ENCODE measurements at places on chromosomes 4 and X.

DNA sequence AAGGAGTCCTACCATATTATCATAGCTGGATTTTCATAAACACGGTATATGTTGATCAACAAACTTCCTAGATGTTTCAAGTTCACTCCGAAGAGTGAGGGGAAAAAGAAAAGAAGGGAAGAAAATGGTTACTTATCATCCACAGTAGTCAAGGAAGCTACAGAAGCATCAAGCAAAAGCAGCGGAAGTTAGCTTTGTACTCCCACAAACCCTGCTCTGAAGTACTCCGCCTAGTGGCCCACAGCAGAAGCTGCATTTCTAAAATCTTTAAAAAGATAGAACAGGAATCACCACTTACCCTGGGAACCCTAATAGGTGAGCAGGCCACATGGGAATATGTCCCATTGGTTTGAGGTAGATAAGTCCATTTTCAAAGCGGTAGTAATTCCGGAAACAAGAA is 28.5 kb upstream of the FRG1 start:
- no peak for DNase-seq

DNA sequence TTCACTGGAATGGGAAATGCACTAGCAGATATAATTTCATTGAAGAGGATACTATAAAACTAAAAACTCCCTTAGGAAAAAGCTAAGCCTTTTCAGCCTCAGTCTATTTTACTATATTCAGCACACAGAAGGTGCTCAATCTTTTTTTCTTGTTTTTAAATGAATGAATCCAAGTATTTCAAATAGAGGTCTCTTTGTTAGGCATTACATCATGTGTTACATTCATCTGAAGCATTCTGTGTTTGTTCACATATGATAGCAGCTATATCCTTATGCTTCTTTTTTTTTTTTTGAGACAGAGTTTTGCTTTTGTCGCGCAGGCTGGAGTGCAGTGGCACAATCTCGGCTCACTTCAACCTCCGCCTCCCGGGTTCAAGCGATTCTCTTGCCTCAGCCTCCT is 278.4 kb downstream of the CAMK2D start:
- no peak for DNase-seq

GRCh38 chr4:177105536-177105935 is 204.1 kb upstream of the NEIL3 start:
- no peak for DNase-seq

GRCh38 chr4:68401231-68401630 is 46.0 kb upstream of the TMPRSS11E start:
- DNase-seq, result no peak

- DNase-seq, result no peak
Measured at GRCh38 chr4:7166981-7167700, 25.2 kb upstream of the SORCS2 start.

DNA sequence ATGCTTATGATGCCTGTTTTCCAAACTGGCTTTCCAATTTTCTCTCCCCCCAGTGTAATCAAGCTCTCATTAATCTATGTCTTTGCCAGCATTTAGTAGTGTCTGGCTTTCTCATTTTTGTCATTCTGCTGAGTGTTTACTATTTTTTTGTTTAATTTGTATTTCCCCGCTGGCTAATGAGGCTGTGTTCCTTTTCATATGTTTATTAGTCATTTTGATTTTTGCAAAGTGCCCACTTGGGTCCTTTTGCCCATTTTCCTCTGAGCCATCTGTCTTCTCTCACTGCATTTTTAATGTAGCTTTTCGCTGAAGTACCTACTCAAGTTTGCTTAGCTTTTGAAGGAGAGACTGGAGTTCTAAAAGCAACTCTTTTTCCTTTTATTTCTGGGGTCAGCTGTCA is 14.7 kb downstream of the DCK start:
- DNase-seq, result no peak

GRCh38 chr4:154119317-154119716 is 330.4 kb upstream of the SFRP2 start:
- DNase-seq, result no peak

DNA sequence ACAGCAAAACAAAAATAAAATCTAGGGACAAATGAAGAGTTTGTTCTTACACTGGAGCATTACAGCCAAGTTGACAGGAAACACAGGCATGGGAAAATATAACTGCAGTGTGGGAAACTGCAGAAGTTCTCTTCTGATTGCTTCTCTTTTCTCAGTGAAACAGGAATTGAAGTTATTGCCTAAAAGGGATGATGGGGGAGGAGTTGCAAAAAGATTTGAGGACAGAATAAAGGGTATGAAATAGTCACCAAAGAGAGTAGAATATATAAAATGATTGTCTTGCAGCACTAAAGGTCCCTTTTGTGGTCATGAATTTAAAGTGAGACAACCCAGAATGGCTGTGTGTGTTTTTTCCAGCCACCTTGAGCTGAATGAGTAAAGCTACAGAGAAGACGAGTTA is 103.7 kb downstream of the JADE1 start:
- no peak for DNase-seq

DNA sequence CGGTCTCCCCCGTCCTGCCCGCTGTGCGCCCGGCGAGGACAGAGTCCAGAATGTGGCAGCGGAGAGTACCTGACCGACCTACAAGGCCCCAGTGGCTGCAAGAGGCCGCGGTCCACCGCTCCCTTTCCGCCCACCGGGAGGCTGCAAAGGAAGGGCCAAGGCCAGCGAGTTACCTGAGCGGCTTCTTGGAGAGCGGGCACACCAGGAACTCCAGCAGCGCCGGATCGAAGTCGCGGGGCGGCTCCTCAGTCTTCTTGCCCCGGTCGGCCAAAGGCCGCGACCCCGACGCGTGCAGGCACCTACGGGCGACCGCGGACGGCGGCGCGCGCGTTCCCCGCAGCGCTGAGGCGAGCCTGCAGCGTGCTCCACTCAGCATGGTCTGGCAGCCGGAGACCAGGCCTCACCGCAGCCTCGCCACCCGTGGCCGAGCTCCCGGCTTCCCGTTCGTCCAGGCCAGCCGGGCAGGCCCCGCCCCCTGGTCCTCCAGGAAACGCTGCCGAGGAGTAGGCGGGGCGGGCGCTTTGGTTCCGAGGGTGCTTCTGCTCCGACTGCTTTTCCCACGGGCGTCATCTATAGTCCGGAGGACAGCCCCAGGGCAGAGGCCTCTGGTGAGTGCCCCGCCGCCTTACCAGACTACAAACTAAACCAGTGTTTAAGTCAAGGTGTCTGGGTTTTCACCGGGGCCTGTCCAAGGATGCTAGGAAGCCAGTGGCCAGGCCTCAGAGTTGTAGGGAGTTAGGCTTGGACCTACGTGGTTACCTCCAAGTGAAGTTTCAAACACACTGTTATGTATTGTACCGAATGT is at the start of gene PYURF:
Gene PYURF, minus strand, starts transcription at position 452 of the 805 bp plus-strand sequence. Its CDS starts 76 bp downstream, at position 376.
- peak; percentile 60 for DNase-seq

DNA sequence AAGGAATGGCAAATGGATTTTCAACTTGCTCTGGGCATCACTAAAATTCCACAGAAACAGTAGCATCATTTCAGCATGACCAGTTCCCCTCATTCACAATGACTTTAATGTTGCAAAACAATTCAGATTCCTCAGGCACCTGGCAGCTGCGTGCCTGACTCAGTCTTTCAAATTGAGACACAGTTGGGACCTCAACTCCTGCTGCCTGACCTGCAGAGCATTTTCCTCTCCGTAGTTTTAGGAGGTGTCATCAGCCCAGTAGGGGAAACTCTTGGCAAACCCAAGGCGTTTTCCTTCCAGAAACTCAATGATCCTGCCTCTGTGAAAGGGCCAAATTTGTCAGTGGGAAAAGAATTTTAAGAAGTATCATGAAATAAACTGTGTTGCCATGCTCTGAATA is 388.9 kb downstream of the SPRY1 start:
- DNase-seq, result no peak

DNA sequence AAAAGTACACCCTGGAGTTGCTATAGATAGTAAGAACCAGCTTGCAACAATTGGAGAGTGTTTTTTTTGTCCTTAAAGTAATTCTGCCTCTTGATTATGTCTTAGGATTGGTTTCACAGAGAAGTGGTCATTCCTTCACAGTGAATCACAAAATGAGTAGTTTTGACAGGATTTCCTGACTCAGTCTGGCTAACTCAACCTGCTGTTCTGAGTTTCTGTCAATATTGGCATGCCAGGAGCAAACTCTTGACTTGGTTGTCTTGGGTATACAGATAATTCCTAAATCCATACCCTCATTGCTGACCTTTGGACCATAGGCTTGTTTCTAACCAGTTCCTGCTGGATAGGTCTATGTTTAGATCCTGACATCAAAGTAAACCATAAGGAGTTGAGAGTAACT is 9.4 kb downstream of the FHIP1A start:
- no peak for DNase-seq

GRCh38 chr4:82371497-82371896 is 2.3 kb downstream of the HNRNPD start:
- DNase-seq, result no peak

DNA sequence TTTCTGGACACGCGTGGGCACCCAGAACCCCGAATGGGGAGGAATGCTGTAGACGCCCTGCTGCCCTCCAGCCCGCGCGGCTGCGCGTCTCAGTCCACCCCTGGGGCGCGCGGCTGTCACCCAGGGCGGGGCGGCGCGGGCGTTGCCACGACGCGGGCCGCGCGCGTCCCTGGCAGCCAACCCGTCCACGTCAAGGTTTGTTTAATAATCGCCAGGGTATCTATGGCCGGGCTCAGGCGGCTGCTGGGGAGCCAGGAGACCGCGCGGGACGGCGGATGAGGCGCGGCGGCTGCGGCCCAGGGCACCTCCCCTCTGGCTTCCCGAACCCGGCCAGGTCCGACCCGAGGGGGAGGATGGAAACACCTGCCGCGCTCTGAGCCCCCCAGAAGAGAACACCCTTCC is at the start of gene SPATA18:
Gene SPATA18, plus strand, starts transcription at position 92 of the 402 bp plus-strand sequence. CDS start 401 bp downstream, outside the sequence.
- DNase-seq, result no peak

- DNase-seq, result no peak
Measured at GRCh38 chr4:75821966-75822365, 80.3 kb downstream of the PPEF2 start.

DNA sequence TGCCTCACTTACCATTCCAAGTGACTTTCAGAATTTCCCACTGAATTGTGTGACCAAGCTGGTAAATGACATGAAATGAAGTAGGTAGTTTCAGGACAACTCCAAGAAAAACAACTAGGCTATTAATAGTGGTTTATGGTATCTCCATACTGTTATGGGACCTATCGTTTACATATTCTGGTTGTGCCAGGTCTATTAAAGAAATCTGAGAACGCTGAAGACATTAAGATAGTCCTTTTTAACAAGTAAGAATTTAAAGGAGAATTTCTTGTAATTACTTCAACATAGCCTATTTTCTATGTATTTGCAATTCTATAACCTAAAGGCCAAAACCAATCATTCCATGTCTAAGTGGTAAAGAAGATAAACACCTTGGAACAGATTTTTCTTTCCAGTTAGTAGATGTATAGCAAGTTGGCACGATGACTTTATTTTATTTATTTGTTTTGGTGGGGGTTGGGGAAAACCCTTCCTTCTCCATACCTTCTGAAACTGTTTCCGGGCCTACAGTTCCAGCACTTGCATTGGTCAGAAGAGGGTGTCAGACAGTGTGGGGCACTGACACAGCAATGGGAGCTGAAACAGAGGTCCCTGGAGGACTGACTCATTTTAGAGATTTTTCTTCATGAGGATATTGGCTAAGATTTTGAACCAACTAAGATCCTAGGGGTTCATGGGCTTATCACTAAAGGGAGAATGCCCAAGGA is 7.6 kb upstream of the DCLK2 start:
- DNase-seq, result no peak

- no peak for DNase-seq
Measured at GRCh38 chr4:26751838-26752237, 108.8 kb upstream of the STIM2 start.

DNA sequence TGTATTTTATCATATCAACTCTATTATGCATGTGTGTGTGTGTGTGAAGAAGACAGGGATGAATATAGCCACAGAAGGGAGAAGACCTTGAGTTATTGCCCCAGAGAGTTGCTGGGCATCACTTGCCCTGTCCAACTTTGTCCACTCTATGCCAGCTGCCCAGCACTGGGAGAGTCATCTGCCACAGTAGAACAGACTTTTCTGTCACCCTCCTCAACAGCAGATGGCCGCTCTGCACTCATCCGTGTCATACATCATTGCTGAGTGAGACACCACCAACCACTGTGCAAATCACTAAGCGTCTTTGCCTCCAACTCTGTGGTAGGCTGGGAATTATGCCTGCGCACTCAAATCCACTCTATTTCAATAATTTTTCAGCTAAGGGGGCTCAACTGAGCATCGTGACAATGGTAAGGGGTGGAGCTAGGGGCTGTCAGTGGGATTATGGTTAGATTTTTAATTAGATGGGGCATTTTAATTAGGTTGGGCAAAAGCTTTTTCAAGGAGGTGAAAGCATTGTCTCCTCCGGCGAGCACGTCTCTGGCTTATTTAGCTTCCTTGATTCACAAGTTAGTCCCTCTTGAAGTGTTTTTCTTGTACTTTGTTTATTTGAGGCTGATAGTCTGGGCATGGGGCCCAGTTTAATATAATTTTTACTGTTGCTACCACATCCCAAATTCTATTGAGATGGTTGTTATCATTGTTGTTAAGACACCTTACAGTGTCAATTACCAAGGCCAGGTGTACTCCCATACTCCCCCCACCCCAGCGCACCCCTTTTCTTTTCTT is 100.1 kb upstream of the KLF3 start:
- DNase-seq, result no peak

- no peak for DNase-seq
Measured at GRCh38 chr4:48361012-48361400, 19.7 kb downstream of the SLAIN2 start.

GRCh38 chrX:25005382-25006185 is 10.2 kb downstream of the ARX start:
- no peak for DNase-seq

DNA sequence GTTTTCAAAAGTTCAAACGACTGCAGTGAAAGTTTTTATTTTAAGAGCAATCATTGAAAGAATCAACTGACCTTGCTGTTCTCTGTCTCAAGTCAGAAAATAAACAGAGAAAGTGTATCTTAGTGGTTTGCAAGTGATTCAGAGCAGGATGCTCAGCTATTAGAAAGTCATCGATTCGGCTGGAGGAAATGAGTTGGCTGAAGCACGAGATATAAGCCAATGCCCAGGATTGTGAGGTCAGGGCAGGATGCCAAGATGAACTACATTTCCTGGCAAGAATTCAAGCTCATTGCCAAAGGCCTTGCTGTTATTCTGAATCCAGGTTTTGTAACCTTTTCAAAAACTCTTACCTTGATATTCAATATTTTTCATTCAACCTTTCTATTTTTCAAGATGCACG is 541.4 kb upstream of the BOD1L1 start:
- no peak for DNase-seq

DNA sequence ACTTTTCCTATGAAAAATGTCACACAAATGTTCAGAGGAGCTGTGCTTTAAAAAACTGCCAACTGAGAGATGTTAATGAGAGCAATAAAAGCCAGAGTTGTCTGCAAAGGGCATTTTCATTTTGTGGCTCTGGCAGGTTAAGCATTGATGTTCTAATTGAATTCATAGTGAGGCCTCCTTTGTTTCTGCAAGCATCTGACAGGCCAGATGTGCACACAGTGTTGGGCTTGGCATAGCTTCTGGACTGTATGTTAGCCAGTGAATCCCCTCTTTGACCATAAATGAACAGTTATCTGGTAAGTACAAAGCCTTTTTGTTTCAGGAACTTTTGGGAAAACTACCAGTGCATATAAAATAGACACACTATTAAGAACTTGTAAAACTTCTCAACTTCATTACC is 81.9 kb downstream of the JADE3 start:
- DNase-seq, result no peak

- no peak for DNase-seq
Measured at GRCh38 chrX:77087529-77088169, 359.5 kb upstream of the FGF16 start.
